ENCODE measurements at places on chromosomes 3 and 15.

DNA sequence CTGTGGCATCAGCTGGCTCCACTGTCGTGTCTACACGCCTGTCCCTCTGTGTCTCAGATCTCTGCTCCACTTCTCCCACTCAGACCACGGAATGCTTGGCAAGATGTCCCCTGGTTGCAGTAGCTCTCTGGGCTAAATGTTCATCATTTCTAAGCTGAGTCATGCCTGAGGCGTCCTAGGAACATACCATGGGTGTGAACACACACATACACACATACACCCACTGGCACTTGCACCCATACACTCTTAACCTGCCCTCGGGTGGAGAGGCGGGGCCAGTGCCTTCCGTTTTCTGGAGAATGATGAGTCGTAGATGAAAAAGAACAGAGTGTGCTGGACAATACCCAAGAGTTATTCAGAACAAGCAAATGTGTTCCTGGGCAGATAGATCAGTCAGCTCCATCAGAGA, 72.4 kb downstream of the SENP2 start:
- no peak for DNase-seq

- DNase-seq = no peak
Observed at GRCh38 chr3:29758108-29758433, 477.2 kb downstream of the RBMS3 start.

GRCh38 chr3:109023656-109024254, 70.1 kb upstream of the GUCA1C start:
- DNase-seq = no peak

DNA sequence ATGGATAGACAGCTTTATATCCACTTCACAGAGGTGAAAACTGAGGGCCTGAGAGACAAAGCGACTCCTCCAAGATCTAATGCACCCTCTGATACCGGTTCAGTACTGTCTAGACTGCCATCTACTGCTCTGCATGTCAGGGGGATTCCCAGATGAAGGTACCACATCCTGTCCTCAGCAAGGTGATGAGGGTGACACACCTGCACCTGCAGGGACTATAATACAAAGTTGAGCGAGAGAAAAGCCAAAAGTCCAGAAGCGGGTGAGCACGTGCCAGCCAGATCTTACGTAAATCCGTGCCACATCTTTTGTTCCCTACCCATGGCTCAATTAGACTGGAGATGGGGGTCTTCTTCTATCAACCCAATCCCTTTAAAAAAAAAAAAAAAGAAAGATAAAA, 32.4 kb upstream of the HES1 start:
- DNase-seq = no peak

- DNase-seq = no peak
Observed at GRCh38 chr15:77615472-77615871, 17.2 kb downstream of the LINGO1 start.

GRCh38 chr15:98650417-98651035, 2.2 kb downstream of the IGF1R start:
- no peak for DNase-seq

DNA sequence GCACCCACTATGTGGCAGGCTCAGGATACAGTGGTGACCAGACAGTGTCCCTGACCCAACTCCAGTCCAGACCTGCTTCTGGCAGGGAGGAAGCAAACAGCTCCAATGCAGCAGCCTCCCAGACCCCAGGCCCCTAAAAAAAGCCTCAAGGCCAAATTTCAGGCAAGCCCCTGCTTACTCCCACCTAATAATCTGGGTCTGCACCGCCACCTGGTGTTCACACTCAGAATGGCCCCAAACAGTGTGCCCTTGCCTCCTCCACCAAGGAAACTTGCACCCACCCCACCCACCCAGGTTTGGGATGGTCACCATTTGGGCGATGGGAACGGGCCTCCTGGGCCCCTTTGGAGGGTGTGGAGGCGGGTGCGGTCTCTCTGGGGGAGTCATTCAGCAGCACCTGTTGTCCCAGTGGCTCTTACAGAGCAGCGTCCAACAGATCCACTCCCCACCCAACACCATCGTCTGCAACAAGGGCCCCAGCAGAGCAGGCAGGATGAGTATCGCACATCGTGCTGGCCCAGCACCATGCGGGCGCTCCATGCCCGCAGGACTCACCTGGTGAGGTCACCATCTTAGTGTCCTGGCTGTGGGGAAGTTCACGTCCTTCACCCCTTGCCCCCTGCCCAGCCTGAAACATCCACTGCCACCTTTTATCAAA, 17.3 kb downstream of the C3orf18 start:
- DNase-seq = peak; percentile 81

DNA sequence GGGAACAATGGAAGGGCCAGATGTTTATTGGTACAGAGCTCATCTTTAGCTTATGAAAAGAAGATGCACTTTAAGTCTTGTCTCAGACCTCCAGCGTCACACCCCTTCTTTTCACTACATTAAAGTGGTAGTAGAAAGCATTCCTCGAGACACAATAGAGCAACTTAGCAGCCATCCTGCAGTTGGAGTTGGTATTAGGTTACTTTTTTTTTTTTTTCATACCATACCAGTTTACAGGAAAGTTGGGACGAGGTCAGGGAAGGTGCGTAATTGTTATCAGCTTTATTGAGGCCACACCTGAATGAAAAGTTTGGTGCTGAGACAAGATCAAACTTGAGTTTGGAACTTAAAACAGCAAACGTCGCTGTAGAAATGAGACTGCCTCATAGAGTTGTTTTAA, 203.8 kb downstream of the SOX2 start:
- DNase-seq = no peak

- no peak for DNase-seq
Observed at GRCh38 chr3:173770796-173771573, 373.4 kb downstream of the NLGN1 start.

- DNase-seq = no peak
Observed at GRCh38 chr15:74041311-74041756, 41.0 kb downstream of the GOLGA6A start.

DNA sequence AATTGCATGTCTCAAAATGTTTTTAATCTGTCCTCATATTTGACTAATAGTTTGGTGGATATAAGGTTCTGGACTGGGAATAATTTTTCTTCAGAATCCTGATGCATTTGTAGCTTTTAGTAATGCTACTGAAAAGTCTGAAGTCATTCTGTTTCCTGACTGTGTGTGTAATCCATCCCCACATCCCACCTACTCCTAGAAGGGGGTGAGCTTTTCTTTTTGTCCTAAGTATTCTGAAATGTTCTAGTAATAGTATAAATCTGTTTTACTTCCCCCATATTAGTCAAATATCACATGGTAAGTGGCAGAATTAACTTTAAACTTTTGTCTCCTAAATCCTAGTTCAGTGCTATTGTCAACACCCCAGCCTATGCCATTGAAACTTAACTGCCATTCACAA, 162.8 kb downstream of the GREM1 start:
- no peak for DNase-seq

DNA sequence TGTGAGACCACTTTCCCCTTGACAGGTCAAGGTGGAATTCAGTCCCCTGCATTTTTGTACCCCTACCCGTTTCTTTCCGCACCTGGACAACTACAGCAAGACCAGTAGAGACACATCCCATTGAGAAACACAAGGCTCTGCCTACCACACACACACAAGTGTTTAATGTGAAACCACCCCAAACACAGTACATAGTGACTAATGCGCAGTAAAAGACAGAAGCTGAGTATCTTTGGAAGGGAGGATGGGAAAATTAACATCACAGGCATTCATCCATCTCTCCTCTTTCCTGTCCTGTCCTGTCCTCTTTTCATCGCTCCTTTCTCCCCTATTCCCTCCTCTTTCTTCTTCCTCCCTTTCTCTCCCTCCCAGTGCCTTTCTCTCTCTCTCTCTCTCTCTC, 64.8 kb downstream of the SCN11A start:
- no peak for DNase-seq

DNA sequence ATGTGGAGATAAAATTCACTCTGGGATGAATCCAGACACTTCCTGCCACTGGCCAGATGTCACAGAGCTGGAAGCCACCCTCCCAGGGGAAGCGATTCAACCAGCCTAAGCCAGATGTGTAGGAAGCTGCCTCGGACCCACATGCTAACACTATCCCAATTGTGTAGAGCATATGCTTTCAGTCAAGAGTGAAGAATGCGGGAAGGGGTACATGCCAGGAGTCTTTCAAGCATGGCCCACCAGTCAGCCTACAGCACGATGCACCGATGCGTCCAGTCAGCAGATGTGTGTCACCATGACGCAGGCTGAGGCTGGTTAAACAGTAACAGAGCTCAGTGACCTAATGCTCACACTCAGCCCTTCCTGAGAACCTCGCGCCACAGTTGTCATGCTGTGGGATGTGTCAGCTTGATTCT, 38.8 kb upstream of the BNC1 start:
- DNase-seq = no peak

DNA sequence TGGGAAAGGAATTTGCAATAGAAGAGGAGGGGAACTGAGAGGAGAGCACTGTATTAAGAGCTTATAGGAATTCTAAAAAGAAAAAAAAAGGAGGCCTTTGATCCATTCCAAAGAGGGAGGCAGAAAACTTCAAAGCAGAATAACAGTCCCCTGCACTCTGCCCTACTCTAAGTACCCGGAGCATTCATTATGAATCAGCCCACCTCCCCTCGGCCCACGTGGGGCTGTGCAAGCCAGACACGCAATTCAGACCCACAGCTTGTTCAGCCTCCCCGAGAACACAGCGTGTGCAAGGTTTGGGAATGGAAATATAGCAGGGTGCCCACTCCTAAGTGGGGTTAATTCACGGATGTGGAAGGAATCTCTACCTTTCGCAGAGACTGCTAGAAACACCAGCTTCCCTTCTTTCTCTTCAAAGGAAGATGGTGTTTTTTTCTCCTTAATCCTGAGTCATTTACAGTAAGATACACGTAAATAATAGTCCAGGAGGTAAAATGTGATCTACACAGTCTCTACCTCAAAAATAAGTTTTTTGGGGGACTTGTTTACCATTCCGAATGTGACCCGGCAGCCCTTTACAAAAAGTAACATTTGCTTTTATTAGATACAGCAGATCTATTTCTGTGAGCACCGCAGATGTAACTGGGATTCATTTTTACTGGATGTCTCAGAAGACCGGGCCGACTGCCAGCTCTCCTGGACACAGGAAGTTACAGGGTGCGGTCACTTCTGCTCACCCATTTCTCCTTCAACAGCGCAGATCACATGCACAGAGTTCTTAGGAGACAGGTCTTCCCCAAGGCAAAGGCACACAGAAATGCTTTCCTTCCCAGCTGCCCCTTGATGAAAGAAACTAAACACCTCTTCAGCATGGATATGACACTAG, 768.5 kb upstream of the CFAP20DC start:
- no peak for DNase-seq

GRCh38 chr3:177778633-177779032, 581.4 kb upstream of the TBL1XR1 start:
- DNase-seq = no peak

DNA sequence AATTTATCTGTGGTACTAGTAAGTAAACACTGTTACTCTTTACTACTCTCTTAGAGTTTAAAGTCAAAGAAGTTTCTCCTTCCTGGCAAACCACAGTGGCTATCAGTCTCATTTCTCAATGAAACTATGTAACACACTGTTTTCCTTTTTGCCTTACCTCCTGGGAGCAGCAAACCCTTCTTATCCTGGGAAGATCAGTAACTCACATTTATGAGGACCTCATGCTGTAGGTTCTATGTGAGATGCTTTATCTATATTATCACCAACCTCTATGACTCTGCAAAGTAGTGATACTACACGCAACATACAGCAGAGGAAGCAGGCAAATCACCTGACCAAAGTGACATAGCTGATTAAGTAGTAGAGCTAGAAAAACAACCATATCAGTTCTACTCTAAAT, 35.3 kb downstream of the PBRM1 start:
- no peak for DNase-seq

GRCh38 chr3:120604382-120604781, 8.2 kb downstream of the NDUFB4 start:
- DNase-seq = no peak

DNA sequence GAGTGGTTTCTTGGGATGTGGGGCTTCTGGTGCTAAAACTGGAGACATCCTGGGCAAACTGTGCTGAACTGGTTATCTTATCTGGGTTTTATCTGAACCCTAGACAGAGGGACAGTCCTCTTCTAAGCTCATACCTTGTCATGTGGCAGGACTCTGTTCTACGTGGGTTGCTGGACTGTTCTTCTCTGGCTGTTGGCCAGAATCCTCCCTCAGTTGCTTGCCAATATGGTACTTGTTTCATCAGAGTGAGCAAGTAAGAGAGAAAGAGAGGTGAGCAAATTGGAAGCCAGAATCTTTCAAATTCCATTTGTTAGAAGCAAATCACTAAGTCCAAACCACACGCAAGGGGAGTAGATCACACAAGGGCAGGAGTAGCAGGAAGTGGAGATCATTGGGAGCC, 291.5 kb upstream of the TBL1XR1 start:
- DNase-seq = no peak

- no peak for DNase-seq
Observed at GRCh38 chr15:87263296-87263695, 993.2 kb downstream of the NTRK3 start.

GRCh38 chr15:48242015-48242414, 35.9 kb downstream of the SLC12A1 start:
- no peak for DNase-seq

DNA sequence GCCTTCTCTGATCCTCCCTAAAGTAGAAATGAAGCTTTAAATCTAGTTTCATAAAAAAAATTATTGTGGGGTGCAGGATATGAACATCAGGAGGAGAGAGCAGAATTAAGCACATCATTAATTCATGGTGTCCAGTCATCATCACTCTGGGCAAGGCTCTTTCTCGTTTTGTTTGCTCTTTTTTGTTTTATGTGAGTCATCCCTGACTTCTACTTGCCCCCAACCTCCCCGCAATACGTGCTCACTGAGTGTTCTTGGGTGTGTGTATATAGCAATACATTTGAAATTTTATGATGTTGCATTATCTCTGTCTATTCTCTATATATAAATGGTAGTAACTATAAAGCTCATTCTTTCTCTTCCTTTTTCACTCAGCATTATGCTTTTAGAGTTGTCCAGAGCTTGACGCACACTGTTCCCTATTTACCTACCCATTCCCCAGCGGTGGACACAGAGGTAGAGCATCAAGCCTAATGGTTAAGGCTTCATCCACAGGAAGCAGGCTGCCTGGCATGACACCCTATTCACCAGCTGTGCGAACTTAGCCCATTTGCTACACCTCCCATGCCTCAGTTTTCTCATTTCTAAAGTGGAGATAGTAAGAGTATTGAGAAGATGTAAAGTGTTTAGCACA, 72.3 kb downstream of the CD200R1L start:
- DNase-seq = no peak
